ENCODE measurements at places on chromosomes 1 and 21.

DNA sequence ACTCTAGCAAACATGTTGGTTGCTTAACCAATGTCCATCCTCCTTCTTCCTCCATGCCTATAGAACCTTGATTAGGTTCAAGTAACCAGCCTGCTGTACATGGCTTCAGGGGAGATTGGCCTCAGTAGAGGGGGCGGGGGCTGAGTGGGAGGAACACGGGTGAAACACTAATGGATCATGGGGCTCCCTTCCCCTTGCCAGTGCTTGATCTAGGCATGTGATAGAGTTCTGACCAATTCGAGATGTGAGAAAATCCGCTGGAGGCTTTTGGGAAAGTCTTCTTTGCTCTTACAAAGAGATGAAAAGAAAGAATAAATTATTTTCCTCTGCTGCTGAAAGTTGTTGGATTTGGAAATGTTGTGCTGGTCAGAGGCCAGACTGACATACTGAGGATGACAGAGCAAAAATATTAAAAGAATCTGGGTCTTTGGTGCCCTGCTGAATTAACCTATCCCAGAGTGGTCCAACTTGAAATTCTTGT lies 5.2 kb upstream of the OTUD7B start:
- DNase-seq: no peak

DNA sequence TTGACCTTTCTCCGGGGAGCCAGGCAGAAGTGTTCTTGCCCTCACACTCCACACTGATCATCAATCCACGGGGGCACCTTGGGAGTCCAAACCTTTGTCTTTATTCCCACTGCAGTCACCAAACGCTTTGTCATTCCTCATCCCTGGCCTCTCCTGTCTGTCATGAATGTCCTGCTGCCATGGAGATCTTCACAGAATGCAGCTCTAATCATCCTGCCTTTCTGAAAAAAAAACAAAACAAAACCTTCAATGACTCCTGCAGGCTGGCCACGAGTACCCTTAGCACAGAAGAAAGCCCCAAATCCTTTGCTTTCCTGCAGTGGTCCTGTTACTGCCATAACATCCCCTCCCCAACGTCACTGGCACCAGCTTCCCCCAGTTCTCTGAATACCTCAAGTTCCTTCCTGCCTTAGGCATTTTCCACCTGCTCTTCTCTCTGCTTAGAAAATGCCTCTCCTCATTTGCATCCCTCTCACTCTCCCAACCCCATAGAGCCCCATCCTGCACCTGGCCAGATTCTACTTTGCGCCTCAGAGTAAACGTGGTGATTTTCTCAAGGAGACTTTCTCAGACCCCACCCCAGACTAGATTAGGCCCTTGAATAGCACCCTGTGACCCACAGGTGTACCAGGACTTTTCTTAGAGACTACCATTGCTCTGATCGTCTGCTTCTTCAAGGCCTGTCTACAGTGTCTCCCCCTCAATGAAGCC lies 131.2 kb downstream of the AK5 start:
- no peak for DNase-seq

- no peak for DNase-seq
These were observed 40.1 kb downstream of the SORT1 start for GRCh38 chr1:109357616-109358015.

GRCh38 chr1:161207173-161207572 lies 5.0 kb downstream of the NDUFS2 start:
- no peak for DNase-seq

- no peak for DNase-seq
These were observed 16.0 kb downstream of the THEM4 start for GRCh38 chr1:151893176-151893924.

GRCh38 chr1:11720525-11720924 lies 15.4 kb upstream of the AGTRAP start:
- DNase-seq: no peak

GRCh38 chr1:71908871-71909390 lies 373.4 kb downstream of the NEGR1 start:
- peak; percentile 57 for DNase-seq

DNA sequence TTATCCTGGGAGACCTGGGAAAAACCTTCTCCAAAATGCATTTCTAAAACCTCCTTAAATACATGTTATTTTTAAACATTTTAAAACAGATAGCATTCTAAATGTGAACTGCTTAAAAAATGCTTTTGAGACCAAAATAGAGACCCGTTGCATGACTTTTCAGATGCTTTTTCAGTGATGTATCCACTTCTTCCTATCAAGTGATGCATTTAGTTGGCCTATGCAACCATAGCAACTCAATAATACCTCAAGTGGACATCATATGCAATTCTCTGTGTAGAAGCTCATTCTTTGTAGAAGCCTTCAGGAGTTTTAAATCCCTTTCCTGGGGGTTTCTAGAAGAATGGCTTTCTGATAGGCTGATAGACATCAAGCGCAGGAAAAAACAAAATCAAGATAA lies 94.5 kb upstream of the RAVER2 start:
- no peak for DNase-seq

DNA sequence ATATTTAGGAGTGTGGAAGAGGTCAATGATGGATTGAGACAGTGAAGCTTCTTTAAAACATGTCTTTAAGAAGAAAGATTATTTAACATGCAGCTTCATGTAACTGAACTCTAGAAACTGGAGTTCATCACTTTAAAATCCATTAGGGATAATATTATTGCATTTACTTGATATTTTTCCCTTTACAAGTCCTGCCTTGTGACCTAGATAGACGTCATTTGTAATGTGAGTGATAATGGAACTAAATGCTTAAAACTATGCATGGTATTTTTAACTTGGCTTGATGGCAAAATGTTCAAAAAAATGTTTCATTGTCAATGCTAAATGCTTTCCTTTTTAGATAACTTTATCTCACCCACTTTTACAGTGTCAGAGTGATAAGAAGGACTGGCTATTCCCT lies 723.7 kb downstream of the RWDD3 start:
- DNase-seq: no peak
